Activated naive CD8-positive, alpha-beta T cell treated with anti-CD3 and anti-CD28 coated beads, Interleukin-2, amount 50 U/mL, for 24 hours (primary cell): ENCODE measurements at places on chromosomes 1 and 21.

DNA sequence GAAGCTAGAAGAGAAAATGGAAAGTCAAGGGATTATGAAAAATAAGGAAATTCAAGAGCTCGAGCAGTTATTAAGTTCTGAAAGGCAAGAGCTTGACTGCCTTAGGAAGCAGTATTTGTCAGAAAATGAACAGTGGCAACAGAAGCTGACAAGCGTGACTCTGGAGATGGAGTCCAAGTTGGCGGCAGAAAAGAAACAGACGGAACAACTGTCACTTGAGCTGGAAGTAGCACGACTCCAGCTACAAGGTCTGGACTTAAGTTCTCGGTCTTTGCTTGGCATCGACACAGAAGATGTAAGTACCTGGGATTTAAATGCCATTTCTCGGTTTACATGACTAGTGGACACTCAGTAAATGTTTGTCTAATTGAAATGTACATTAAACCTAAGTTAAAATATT, 40.0 kb downstream of the CENPF start:
- no peak overlapping the region for H3K27ac ChIP-seq
- H3K4me1 ChIP-seq: peaks cover 15% of the 10 kb centered on the region
- DNase-seq: no peak
- no peak overlapping the region for H3K4me3 ChIP-seq

DNA sequence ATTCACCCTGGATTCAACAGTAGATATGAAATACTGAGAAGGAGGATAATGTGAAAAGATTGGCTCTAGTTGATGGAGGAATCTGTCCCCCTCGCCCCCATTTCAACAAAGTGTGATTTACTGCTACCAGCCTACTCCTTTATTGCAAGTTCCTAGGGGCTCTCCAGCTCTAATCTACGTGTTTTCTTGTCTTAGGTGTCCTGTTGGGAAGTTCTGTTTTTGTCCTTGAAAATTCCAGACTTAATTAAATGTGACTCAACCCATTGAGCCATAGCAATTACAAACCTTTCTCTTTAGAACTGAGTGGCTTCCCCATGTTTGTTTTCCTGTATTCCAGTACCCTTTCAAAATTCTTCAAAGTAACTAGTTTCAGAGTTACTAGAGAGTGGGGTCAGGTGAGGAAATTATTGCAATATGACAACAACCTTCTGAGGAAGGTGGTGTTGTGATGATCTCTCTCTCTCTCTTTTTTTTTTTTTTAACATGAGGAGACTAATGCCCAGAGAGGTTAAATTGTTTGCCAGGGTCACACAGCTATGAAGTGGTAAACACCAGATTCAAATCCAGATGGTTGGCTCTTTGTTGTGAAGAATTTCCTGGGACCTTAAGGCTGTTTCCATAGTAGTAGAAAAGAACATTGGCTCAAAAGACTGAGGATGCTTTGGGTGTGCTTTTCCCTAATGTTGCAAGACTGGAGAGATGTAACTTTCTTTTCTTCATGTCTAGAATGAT, 3.5 kb downstream of the RGL1 start:
- H3K36me3 ChIP-seq: peaks cover 2% of the 10 kb centered on the region
- DNase-seq: no peak
- H3K4me1 ChIP-seq: peaks cover 14% of the 10 kb centered on the region
- H3K27ac ChIP-seq: no peak overlapping the region
- no peak overlapping the region for H3K4me3 ChIP-seq
- peaks cover 28% of the 10 kb centered on the region for H3K27me3 ChIP-seq

DNA sequence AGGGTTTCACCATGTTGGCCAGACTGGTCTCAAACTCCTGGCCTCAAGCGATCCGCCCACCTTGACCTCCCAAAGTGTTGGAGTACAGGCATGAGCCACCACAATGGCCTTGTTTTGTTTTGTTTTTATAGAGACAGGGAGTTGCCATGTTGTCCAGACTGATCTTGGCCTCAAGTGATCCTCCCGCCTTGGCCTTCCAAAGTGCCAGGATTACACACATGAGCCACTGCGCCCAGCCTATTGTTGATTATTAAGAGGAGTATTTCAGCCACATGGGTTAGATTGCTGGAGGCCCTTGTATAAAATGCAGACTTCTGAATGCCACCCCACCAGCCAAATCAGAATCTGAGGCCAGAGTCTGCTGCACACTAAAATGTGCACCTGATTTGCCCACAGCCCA, 57.2 kb upstream of the ANGPTL1 start:
- no peak overlapping the region for H3K27ac ChIP-seq
- no peak overlapping the region for H3K4me3 ChIP-seq
- peaks cover 2% of the 10 kb centered on the region for H3K27me3 ChIP-seq
- peaks cover 7% of the 10 kb centered on the region for H3K4me1 ChIP-seq

GRCh38 chr1:22253012-22253790, 110.3 kb upstream of the WNT4 start:
- H3K4me1 ChIP-seq: no peaks in the 10 kb centered on the region
- no peaks in the 10 kb centered on the region for H3K36me3 ChIP-seq
- H3K27ac ChIP-seq: no peak overlapping the region
- no peak for DNase-seq

- H3K36me3 ChIP-seq: no peaks in the 10 kb centered on the region
- H3K4me1 ChIP-seq: no peaks in the 10 kb centered on the region
- no peaks in the 10 kb centered on the region for H3K27me3 ChIP-seq
- H3K4me3 ChIP-seq: no peak overlapping the region
- no peak for DNase-seq
- no peak overlapping the region for H3K27ac ChIP-seq
These were observed 47.8 kb upstream of the ZP4 start for GRCh38 chr1:237938553-237938952.

DNA sequence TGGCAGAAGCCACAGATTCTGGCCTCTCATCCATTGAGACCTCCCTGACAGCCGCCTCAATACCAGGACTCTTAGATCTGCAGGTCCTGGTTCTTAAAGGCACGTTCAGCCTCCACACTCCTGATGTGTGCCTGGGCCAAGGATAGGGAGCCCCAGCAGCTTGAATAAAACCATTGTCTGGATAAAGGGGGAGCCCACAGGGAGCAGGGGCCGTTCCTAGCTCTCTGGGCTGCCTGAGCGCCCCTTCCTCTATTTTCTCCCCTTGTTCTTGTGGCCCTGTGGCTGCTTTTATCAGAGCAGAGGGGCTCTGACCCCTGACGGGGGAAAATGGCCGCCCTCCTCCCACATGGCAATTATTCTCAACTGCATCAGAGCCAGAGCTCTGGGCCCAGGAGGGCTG, 200.8 kb downstream of the HUNK start:
- no peaks in the 10 kb centered on the region for H3K36me3 ChIP-seq
- DNase-seq: no peak
- H3K4me1 ChIP-seq: no peaks in the 10 kb centered on the region
- no peaks in the 10 kb centered on the region for H3K27me3 ChIP-seq

- no peak overlapping the region for H3K27ac ChIP-seq
- no peaks in the 10 kb centered on the region for H3K4me1 ChIP-seq
- no peaks in the 10 kb centered on the region for H3K27me3 ChIP-seq
These were observed 82.0 kb upstream of the NFIA start for GRCh38 chr1:61000327-61000726.

DNA sequence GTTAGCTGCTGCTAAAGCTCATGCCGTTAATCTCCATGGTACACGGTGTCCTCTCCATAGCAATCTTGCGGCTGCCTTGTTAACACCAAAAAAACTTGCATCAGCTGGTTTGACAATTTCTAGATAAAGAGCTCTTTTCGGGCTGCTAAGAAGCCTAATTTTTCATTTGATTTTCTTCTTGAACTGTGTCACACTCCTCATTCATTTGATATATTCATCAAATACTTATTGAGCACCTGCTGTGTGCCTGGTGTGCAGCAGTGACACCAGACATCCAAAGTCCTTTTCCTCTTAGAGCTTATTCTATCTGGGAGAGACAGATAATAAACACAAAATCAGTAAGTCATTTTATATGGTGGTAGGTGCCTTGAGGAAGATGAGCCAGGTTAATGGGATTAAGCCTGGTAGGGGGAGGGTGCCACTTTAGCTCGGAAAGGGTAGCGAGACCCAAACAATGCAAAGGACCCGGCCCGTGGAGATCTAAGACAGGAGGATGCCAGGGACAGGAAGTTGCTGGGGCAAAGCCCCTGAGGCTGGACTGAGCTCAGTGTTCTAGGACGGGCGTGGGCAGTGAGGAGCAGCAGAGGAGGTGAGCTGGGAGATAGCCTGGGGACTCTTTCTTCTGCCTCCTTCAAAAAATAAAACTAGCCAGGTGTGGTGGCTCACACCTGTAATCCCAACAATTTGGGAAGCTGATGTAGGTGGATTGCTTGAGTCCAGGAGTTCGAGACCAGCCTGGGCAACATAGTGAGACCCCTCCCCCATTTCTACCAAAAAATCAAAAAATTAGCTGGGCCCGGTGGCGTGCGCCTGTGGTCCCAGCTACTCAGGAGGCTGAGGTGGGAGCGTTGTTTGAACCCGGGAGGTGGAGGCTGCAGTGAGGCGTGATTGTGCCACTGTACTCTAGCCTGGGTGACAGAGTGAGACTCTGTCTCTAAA, 50.7 kb upstream of the LGALS8 start:
- H3K27me3 ChIP-seq: no peaks in the 10 kb centered on the region
- H3K27ac ChIP-seq: no peak overlapping the region
- H3K4me1 ChIP-seq: peaks cover 8% of the 10 kb centered on the region
- no peak for DNase-seq
- peaks cover 2% of the 10 kb centered on the region for H3K36me3 ChIP-seq

DNA sequence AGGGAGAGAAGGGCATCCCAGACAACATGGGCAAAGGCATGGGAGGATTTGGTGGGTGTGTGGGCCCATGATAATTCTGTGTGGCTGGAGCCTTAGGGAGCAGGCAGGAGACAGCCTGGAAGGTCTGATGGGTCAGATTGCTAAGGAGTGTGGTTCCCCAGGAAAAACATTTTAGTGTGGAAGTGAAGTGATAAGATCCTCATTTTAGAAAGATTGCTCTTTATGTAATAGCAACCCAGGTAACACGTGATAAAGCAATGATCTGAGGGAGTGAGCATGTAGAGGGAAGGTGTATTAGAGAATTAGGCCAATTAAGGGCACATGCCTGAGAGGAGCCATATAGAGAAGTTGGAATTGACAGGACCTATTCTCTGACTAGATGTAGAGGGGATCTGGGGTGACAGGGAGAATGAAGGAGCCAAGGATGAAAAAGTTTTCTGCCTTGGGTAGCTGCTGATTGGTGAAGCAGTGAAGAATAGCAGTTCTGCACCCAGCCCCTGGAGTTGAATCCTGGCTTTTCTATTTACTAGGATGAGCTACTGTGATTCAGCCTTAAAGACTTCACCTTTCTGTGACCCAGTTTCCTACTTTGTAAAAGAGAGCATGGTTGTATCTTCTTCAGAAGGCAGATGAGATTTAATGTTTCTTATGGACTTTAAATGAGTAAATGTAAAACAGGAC, 18.7 kb upstream of the SLAMF6 start:
- peak overlapping the region; percentile 42 for H3K27ac ChIP-seq
- H3K4me3 ChIP-seq: no peak overlapping the region
- H3K27me3 ChIP-seq: no peaks in the 10 kb centered on the region
- H3K36me3 ChIP-seq: peaks cover 14% of the 10 kb centered on the region
- no peak for DNase-seq

- H3K4me3 ChIP-seq: no peak overlapping the region
- H3K27ac ChIP-seq: no peak overlapping the region
- no peaks in the 10 kb centered on the region for H3K36me3 ChIP-seq
- no peaks in the 10 kb centered on the region for H3K27me3 ChIP-seq
These were observed 26.8 kb upstream of the CNN3 start for GRCh38 chr1:94953746-94954145.

DNA sequence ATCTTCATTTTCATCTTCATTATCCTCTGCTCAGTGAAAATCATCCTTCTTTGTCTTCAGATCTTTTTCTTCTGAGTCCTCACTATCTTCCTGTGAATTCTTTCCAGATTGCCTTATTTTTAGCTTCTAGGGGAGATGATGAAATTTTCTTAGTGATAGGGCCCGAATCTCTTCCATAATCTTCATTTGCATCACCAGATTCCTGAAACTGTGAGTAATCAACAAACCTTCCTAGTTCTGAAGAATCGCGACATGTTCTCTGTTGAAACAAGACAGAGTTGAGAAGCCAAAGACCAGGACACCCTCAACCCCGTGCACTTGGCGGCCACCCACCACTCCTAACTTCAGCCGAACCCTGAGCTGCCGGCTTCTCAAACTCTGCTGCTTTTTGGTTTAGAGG, 92.8 kb upstream of the CDC42BPA start:
- no peak overlapping the region for H3K27ac ChIP-seq
- H3K36me3 ChIP-seq: no peaks in the 10 kb centered on the region
- H3K4me1 ChIP-seq: no peaks in the 10 kb centered on the region
- DNase-seq: no peak

DNA sequence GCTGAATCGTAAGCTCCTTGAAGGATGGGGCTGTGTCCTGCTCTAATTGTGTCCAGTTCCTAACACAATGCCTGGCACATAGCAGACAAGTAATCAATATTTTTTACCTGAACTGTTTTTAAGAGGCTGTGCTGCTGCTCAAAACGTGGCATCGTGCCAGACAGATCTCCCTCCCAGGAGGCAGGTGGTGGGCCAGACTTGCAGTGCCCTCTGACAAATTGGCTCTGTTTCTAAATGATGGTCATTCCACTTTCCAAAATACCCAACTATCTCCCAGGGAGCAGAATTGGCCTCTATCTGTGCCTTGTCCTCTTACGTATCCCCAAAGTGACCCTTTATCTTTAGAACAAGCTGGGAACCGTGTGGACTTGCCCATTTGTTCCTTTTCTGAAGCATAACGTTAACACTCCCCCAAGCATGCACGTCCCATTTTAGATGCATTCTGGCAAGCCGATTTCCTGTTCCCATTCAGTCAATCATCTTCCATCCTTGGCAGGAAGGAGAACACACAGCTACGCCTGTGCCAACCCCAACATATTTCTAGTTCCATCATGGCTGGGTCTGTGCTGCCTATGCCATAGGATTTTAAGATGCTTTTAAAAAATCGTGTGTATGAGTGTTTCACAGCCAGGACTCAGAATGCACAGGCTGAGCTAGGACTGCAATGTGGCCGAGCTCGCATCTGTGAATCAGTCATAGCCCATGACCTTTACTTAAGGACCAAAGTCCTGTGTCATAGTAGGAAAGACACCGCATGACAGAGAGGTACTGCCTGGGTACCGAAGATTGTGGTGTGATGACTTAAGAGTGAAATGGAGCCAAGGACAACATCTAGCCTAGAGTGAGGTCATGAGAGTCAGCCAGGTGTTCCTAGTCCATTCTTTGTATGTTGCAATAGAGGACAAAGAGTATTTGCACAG, 408.6 kb downstream of the PRDM2 start:
- no peak overlapping the region for H3K4me3 ChIP-seq
- no peaks in the 10 kb centered on the region for H3K36me3 ChIP-seq
- H3K4me1 ChIP-seq: peaks cover 2% of the 10 kb centered on the region

GRCh38 chr1:8167936-8168335, 141.8 kb upstream of the ERRFI1 start:
- DNase-seq: no peak
- no peaks in the 10 kb centered on the region for H3K27me3 ChIP-seq
- no peaks in the 10 kb centered on the region for H3K36me3 ChIP-seq
- no peak overlapping the region for H3K4me3 ChIP-seq

DNA sequence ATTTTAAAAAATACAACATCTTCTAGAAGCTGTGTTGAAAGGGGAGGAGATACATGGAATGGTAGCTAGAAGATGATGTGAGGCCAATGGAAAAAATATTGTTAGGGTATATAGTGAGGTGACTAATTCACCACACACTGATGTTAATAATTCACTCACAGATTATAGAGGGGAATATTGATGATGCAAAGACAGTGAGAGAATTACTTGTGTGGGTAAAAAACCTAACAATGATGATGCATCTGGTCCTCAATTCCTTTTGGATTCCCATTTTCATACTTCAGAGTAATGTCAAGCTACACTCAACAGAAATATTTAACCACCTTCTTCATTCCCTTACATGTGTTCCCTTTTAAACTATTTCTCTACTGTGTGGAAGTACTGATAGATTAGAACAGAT, 169.5 kb upstream of the DPYD start:
- H3K27me3 ChIP-seq: no peaks in the 10 kb centered on the region
- no peaks in the 10 kb centered on the region for H3K36me3 ChIP-seq
- H3K4me1 ChIP-seq: no peaks in the 10 kb centered on the region
- H3K27ac ChIP-seq: no peak overlapping the region
